ENCODE measurements at places on chromosomes 4 and X. TPM values are rescaled to one million over a fixed set of nuclear protein-coding genes. Genes with fewer than 3 reads are reported as not detected.

Gene FRG2
- not detected for total RNA-seq

Gene ATG4A
- total RNA-seq = 8.6 TPM

Gene AFM
- total RNA-seq = not detected

Gene CORIN
- not detected for total RNA-seq

Gene DCAF8L2
- total RNA-seq = not detected

Gene TCP11X2
- total RNA-seq = not detected

Gene RBM46
- not detected for total RNA-seq

Gene RPS3A
- total RNA-seq = 3,793 TPM

Gene ITIH6
- not detected for total RNA-seq

Gene FAM133A
- not detected for total RNA-seq

Gene FAAH2
- total RNA-seq = 12.0 TPM

Gene FGFBP1
- total RNA-seq = not detected

Gene WDR44
- 5.4 TPM for total RNA-seq

Gene HSD17B13
- 0.12 TPM for total RNA-seq

Gene DKK2
- not detected for total RNA-seq

Gene SEPSECS
- 17.9 TPM for total RNA-seq

Gene ETDB
- not detected for total RNA-seq

Gene FAM241A
- 2.2 TPM for total RNA-seq

Gene CXCL1
- total RNA-seq = not detected

Gene ASB9
- 0.48 TPM for total RNA-seq

Gene SPANXA2
- total RNA-seq = not detected

Gene STPG2
- total RNA-seq = not detected

Gene MAGEA2B
- total RNA-seq = not detected

Gene SSX3
- not detected for total RNA-seq

Gene MAGEB2
- total RNA-seq = not detected

Gene PPARGC1A
- total RNA-seq = not detected

Gene TAB3
- total RNA-seq = 15.7 TPM

Gene LGI2
- total RNA-seq = not detected

Gene CXorf38
- total RNA-seq = 23.2 TPM

Gene STARD8
- total RNA-seq = 0.10 TPM

Gene VGLL1
- total RNA-seq = not detected

Gene SMPX
- not detected for total RNA-seq

Gene NOX1
- not detected for total RNA-seq

Gene FAM9C
- total RNA-seq = not detected

Gene HSD17B10
- total RNA-seq = 75.2 TPM

Gene DMRTC1B
- total RNA-seq = not detected

Gene HERC5
- 38.8 TPM for total RNA-seq

Gene ZNF185
- total RNA-seq = 1.9 TPM

Gene PAGE5
- total RNA-seq = 0.47 TPM

Gene DDIT4L
- 0.64 TPM for total RNA-seq

Gene ZXDA
- 2.4 TPM for total RNA-seq

Gene RNF212
- total RNA-seq = 2.2 TPM

Gene RPS6KA6
- 0.02 TPM for total RNA-seq

Gene MAGEA4
- total RNA-seq = not detected

Gene MGAT4D
- not detected for total RNA-seq

Gene PAGE4
- total RNA-seq = not detected

Measured in activated naive CD4-positive, alpha-beta T cell treated with anti-CD3 and anti-CD28 coated beads for 36 hours (primary cell).